Progenitor cell of endocrine pancreas (in vitro differentiated cells): ENCODE measurements at places on chromosomes 7 and 10.

DNA sequence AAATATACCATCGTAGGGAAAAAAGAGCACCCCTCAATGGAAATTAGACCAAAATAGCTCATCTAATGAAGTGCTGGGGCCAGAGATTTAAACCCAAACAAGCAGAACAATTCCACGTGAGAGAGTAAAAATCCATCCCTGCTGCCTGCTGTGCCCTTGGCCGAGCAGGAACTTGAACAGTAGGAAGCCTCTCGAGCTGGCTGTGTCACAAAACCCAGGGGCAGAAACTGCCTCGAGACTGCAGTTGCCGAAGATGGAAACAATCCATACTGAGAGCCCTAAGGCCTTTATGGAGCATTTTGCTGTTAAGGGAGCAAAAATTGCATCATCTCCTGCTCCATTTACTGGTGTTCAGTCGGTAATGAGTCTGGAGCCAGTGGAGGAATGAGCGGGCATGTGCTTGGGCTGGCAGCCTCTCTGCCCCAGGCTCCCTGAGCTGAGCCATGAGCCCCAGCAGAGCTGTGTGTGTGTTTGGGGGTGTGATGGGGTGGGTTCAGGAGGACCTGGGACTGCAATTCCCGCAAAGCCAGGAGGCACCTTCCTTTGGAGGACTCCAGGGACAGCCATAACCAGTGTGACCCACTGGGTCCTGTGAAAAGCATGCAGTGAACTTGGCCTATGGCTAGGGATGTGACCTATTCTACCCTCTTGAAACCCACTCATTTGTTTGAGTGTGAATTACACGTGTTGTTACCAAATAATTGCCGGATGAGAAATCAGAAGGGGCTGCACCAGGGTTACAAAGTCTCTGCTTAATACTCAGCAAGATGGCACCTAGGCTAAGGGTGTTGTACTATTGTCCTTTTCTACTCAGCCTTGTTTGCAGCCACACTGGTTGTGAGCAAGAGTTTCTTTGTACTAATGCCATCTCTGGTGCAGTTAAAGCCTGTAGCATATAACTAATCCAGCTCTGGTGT, 58.3 kb downstream of the CDHR3 start:
- no peak for DNase-seq

- DNase-seq: no peak
Measured at GRCh38 chr7:24825931-24826661, 68.8 kb upstream of the GSDME start.

DNA sequence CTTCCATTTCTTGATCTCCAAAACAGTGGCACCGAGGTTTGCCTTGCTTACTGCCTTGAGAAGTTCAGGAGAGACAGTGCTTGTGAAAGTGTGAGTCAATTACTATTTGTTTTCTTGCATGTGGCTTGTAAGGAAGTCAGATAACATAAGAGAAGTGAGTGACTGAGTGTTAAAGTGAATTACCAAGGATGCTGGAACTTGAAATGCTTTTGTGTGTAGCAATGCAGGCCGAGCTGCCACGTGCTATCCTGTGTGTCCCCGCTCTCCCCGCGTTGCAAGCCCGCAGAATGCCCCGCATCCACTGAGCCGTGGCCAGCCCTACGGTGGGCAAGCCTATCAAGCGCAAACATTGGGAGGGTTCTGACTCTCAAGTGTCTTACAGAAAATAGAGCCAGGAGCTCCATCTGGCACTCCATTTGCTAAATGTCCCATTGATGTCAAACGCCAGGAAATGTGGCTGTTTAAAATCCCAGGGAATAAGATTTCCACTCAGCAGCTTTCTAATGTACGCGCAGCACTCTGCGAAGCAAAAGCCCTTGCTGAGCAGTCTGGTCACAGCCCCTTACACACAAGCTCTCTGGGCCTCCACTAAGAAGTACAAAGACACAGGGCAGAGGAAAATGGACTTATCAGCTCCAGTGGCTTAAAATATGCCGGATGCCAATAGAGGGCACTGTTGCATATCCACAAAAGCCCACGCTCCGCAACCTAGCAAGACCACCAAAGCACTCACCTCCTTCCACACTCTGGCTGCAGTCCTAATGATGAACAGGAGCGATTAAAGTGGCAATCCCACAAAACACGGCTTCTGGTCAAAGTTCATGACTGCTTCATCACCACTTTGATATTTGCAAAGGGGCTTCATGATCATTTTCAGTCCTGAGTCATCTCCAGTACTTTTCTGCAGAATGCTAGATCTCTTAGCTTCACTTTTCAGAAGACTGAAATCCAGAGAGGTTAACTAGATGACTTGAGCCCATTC, 158.0 kb upstream of the ITGB1 start:
- DNase-seq: no peak

DNA sequence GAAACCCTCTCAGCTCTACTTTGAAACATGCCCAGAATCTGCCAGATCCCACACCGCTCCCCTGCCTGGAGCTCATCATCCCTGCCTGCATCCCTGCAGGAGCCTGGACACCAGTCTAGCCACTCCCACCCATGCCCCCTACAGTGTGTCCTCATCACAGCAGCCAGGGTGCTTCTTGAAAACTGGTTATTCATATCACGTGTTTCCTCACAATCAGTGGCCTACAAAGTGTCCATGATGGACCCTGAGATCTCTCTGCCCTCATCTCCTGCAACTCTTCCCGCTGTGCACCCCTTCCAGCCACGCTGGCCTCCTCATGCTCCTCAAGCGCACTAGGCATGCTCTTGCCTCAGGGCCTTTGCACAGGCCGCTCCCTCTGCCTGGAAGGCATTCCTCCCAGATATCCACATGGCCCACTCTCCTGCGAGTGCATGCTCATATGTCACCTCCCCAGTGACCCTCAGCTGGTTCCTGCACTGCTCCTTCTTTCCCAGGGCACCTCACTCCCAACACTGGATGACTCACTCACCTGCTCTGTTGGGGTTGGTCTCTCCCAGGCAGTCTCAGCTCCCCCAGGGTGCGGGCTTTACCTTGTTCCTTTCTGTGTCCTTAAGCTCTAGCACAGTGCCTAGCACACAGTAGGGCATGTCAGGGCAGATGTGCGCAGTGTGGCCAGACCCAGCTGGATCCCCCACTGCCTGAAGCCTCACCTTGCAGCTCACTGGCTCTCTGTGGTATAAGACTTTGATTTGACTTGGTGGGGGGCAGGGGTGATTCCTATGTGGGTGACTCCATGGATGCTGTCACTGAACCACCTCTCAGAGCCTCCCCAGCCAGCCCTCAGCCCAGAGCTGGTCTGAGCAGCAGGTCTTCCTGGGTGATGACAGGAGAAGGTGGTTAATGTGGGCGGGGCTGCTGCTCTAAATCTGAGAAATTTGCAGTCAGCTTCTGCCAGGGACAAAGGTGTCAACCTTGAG, 37.3 kb downstream of the CDH23 start:
- no peak for DNase-seq

GRCh38 chr10:131668903-131669302, 231.9 kb upstream of the PPP2R2D start:
- no peak for DNase-seq

DNA sequence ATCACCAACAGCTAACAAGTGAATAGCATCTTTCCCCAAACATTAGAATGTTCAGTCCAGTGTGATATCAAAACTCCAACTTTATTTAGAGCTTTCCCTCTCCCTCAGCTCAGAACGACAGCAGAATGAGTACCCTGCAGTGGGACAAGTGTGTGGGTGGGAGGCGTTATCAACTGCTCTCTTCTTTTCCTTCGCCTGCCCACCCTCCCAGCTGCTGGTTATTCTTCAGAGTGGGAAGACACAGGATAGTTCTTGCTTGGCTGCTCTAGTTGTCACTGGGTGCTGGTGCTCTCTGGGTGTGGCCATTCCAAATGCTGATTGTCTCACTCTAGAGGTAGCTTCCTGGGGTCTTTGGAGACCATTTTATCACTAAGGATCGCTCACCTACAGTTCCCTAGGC, 13.7 kb upstream of the FAM241B start:
- no peak for DNase-seq

GRCh38 chr10:132360766-132361447, 28.9 kb downstream of the LRRC27 start:
- DNase-seq: no peak

DNA sequence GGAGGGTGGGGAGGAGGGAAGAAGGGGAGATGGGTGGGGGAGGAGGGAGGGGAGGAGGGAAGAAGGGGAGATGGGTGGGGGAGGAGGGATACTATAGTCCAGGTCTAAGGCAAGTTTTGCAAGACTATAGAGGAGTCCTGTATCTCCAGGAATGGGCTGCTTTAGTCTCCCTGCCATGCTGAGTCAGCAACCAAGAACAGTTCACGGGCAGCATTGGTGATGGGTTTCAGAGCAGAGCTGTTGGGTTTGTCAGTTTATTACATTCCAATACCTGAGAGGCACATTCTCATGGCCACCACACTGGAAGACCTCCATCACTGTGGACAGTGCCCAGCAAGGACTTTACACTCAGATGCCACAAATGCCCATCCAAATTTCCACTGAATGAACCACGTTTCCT, 212.7 kb downstream of the GRM8 start:
- DNase-seq: no peak

GRCh38 chr10:133488354-133488753, 34.6 kb downstream of the SCART1 start:
- no peak for DNase-seq

DNA sequence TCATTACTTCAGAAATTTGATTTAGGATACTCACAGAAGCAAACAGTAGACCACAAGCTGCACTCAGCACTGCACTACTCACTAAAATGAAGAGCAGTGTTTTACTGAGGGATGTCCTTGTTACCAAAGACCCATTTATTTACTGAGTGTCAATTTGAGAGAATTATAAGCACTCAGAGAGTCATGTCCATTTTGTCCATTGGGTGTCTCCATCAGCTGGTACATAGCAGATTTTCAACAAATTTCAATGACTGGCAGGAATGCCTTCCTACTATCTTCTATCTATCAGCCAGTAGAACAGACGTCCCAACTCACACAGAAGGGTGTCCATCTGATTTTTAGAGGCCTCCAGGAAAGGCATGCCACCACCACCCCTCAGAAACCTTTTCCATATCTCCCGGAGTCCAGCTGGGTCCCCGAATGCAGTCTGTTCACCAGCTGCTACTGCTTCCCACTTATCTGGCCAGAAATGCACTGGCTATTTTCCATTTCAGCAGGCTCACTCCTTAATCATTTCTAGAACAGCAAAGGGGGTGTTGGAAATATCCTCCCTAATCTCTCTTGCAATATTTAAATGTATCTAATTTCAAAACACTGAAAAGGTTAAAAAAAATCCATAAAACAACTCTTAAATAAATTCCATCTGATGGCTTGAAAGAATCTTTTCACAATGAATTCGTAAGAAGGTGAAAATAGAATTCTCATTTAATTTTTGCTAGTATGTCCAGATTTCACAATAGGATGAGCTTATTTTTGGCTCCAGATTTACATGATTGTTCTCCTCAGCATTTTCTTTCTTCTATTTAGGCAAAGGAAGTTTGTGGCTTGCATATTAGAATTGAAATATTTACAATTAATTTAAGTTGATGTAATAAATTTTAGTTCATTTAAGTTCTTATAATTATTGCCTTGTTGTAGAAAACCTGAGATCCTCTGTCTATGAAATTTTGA, 1164.0 kb upstream of the CELF2 start:
- no peak for DNase-seq

DNA sequence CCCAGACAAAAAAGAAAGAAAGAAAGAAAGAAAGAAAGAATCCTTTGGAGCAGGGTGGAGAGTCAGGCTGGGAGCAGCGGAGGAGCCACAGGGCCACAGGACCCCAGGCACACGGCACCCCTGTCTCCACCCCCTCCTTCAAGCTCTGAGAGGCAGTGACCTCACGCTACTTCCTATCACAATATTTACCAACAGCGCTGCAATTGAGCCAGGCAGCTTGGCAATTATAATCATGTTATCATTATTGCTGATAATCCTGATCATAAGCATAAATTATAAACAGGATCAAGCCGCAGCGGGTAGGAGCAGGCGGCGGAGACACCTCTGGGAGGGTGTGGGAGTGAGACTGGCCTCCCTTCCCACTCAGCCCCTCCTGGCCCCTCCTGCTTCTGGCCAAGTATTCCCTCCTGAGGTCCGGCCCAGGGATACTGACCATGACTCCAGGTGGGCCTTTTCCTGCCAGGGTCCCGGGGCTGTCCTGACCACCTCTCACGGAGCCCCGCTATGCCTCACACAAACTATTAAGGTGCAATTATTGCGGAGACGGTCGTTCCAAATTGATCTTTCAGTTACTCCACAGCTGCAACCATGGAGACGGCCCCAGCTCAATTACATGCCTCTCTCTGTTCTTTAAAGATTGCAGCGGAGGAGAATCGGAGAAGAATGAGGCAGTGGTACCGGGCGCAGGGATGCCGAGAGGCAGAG, 10.0 kb upstream of the GTF2IRD1 start:
- no peak for DNase-seq

DNA sequence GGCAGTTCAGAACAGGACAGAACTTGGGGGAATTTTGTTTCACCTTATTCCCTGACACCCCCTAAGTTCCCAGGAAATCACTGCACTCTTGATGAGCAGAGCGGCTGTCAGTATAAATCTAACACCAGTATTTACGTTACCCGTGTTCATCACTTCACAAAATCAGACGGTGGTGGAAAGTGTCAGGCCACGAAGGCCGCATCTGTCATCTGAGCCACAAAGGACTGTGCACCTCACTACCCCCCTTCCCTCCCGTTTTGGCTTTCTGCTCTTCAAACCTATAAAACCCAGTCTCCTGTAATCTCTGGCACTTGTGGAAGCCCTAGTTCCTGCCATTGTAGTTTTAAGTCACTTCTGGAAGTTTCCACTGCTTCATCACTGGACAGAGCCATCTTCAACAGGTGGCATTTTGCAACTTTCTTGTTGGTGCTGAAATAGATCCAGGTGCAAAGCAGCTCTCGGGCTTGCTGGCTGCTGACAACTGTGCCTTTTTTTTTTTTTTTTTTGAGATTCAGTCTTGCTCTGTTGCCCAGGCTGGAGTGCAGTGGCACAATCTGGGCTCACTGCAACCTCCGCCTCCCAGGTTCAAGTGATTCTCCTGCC, 9.5 kb downstream of the ZFAND2A start:
- DNase-seq: no peak

DNA sequence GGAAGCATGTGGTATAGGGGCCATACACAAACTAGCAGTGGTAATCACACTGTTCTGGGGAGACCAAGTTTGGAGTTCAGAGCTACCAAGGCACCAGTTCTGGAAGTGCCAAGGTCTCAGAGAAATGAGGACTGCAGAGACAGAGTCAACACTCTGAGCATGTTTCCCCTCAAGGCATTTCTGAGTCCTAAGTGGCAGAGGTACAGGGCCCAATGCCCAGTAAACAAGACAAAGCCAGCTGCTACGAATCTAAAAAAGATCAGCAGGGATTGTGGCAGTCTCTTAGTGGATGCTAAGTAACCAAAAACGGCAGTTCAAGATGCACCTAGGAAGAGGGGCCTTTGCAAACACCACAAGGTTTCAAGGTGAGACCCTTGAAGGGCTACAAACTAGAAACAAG, 271.9 kb downstream of the TNS3 start:
- DNase-seq: no peak
